ENCODE measurements at places on chromosomes 7 and 10. TPM values are rescaled to one million over a fixed set of nuclear protein-coding genes. Genes with fewer than 3 reads are reported as not detected.

The NPY4R gene
- total RNA-seq = not detected

The WIPF3 gene
- under 0.01 TPM for total RNA-seq

The UNCX gene
- total RNA-seq = not detected

The TMEM176A gene
- 0.15 TPM for total RNA-seq

The PON2 gene
- total RNA-seq = 52.0 TPM

The ABCA13 gene
- not detected for total RNA-seq

The GBX1 gene
- total RNA-seq = not detected

The DYDC2 gene
- not detected for total RNA-seq

The MRC1 gene
- total RNA-seq = not detected

The ANXA8L1 gene
- total RNA-seq = not detected

The HOXA1 gene
- 0.45 TPM for total RNA-seq

The INHBA gene
- total RNA-seq = 4.9 TPM

The ANKRD7 gene
- 0.89 TPM for total RNA-seq

The MUC12 gene
- total RNA-seq = 1.2 TPM

The POM121L12 gene
- total RNA-seq = not detected

The ZNF117 gene
- total RNA-seq = 1.7 TPM

The EVX1 gene
- total RNA-seq = not detected

The SHTN1 gene
- 0.74 TPM for total RNA-seq

The DPP6 gene
- not detected for total RNA-seq

The MACROH2A2 gene
- 20.8 TPM for total RNA-seq

The PEX1 gene
- 8.0 TPM for total RNA-seq

The CPA5 gene
- total RNA-seq = not detected

Data from bronchus fibroblast of lung (primary cell).